CD4-positive, alpha-beta T cell treated with Interleukin-12 subunit alpha and Interleukin-12 subunit beta, for 1 hour (primary cell): ENCODE measurements at places on chromosomes 1 and 21.

DNA sequence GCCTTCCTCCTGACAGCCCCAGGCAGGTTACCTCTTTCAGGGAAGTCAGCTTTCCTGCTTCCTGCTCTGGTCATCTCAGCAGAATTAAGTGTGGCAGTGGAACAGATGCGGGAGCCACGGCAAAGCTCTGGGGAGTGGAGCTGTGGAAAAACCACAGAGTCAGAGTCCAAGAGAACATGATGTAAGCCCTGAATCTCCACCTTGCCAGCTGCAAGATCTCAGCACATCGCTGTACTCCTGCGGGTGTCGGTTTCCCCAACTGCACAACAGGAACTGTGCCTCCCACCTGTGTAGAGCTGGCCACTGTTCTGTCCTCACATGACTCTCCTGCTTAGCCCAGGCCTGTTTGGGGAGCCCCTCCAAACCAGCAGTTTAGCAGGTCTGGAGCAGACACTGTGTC lies 123.7 kb downstream of the MATN1 start:
- no peak for DNase-seq

DNA sequence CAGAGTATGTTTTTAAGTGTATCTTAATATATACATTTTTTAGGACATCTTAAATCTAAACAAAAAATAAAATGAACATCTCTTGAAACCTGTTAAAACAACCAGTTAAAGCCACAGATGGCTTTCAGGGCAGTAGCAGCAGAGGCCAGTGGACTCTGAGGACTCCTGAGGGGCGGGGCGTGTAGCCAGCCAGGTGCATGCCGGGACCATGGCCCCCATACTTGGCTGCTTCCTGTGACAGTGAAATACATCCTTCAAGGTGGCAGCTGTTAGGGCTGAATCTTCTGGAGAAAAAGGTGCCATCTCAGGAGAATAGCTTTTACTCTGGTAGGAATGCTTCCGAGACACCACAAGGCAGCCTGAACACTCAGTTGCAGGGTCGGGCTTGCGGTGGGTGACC lies 9.6 kb downstream of the RHOU start:
- DNase-seq, result no peak

GRCh38 chr1:59776960-59777852 lies 37.5 kb upstream of the HOOK1 start:
- no peak for DNase-seq

- peak; percentile 2 for DNase-seq
These were observed 219.5 kb downstream of the TPR start for GRCh38 chr1:186155594-186155993.

DNA sequence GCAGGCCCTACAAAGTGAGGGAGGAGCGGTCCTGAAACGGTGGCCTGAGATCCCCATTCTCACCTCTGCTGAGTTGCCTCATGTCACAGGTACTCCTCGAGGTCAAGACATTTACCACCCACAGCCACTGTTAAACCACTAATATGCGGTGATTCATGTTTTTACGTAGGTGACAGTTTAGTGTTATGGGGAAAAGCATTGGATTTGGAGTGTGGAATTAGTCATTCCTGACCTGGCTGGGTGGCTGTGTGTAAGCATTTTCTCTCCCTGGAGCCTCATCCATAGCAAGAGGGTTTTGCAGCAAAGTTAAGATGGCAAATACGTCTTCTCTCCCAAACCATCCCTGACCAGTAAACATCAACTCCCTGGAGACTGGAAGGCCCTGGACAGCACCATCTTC lies 57.8 kb upstream of the KCNJ6 start:
- no peak for DNase-seq

DNA sequence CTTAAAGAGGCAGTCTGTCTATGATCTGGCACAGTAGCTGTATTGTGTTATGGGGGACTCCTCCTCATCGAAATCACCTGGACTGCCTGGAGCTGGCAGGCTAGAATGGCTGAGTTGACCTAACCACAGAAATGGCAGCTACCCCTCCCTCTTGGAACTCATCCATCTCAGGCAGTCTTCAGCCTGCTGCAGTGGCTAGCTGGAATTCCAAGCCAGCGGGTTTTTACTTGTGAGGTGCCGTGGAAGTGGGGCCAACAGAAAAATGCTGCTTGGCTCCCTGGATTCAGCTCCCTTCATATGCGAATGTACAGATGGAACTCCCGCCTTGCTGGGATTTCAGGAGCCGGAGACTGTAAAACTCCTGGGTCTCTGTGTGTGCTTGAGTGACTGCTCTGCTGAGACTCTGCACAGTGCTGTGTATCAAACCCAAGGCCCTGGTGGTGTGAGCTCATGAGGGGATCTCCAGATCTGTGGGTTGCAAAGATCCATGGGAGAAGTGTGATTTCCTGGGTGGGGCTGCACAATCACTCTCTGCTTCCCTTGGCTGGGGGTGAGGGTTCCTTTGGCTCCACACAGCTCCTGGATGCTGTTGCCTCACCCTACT lies 316.9 kb downstream of the CTH start:
- no peak for DNase-seq

GRCh38 chr1:12591267-12591938 lies 26.6 kb downstream of the DHRS3 start:
- no peak for DNase-seq

GRCh38 chr21:17390569-17390968 lies 122.3 kb upstream of the CXADR start:
- DNase-seq, result no peak

DNA sequence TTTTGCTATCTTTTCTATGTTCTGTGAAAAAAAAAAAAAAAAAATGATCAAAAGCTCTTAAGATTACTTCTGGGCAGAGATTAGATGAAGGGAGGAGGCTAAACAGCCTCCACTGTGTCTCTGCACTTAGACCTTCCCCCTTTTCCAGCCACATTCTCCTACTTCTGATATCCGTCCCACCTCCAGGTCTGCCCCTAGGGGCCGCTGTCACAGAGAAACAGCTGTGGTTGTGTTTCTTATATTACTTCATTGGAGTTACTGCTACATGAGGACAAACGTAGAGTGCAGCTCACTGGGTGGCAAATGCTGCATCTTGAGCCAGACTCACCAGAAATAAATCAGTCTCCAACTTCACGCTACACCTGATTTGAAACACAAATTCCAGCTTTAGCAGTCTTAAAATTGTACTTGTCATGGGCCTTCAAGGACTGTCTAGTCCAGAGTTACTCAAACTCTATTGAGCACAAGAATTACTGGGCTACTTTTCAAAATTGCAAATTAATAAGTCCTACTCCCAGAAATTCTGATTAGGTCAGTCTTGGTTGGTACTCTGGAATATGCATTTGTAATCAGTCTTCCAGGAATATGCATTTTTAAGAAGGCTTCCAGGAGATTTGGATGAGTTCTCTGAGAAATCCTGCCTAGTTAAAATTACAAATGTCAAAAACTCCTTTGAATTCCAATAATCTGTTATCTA lies 125.2 kb upstream of the PTBP2 start:
- DNase-seq, result peak; percentile 6

- no peak for DNase-seq
These were observed 222.1 kb downstream of the COL24A1 start for GRCh38 chr1:85934516-85934915.

DNA sequence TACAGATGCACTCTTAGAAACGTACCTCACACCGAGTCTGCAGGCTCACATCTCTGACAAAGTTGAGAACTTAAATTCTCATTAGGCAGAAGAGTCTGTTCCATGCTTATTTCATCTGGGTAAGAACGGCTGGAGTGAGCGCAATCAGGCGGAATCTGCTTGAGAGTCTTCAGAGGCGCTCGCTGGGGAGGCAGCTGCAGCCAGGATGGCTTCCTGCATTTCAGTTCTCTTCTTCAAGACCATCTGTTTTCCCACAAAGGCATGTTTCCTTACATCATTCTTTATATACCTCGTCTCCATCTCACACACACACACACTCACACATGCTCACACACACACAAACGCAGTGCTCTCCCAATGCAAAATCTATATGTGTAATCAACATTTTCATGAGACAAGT lies 497.1 kb downstream of the AJAP1 start:
- no peak for DNase-seq

DNA sequence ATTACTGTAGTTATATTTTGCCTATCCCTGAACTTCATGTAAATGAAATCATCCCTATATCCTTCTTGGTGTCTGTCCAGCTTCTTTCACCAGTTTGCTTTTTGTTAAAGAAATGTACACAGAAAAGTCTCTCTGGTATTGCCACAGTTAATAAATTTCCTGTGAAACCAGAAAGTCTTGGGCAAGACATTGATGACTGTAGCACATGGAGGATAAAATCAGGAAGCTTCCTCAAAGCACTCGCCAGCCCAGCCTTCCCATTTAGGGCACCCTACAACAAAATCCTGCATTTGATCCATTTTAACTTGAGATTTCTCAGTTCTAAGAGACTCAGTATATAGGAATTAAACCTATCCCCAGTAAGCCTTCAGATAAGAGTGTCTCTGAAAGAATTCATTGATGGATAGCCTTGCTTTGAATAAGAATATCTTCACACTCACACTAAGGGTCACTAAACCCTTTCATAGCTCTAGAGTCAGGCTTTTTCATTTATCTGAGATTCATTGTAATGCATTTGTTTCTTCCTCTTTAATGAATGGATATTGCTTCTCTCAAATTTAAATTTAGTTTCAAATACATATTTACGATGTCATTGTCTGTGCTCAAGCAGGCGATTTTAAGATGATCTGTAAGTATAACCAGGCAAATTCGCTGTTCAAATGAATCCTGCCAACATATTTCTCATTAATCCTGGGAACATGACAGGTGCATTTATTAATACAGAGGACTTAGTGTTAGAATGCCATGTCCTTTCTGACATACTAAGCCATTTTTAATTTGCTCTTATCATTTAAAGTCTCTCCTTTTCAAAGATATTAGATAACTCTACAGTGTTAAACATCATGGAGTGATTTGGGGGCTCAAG lies 153.1 kb downstream of the GRIK1 start:
- DNase-seq, result no peak

DNA sequence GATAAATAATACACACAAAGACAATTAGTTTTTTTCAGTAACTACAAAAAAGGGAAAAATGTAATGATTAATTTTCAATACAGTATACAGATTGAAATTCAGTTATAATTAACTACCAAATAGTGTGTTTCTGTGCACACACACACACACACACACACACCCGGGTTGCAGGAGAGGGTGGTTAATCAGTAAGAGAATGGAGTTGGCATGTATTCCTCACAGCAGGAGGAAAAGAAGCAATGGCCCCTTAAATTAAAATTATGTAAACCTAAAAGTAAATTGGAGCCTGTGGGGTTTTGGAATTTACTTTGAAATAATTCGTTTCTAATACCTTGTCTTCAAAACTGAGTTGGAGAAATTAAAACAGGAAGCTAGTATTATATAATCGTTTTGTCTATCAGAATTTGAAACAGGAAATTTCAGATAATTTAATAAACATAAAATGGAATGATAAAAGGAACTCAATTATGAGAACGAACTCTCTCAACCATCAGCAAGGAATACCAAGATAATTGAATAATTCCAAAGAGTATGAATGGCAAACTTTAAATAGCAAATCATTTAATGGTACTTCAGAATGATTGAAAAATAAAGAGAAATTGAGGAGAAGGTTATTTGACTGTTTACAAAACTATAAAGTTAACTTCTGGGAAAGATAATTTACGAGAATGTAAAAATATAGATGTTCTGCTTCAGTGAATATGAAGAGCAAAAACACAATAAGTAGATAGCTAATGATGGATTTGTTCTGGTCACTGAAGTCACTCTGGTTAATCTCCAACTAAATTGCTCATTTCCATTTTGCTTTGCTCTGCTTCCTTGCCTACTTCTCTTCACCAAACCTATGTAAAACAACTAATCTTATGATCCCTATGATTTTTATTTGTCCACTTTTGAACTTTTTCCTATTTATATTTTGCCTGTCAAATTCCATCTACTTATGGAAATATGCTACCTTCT lies 547.9 kb upstream of the ZP4 start:
- DNase-seq, result no peak

DNA sequence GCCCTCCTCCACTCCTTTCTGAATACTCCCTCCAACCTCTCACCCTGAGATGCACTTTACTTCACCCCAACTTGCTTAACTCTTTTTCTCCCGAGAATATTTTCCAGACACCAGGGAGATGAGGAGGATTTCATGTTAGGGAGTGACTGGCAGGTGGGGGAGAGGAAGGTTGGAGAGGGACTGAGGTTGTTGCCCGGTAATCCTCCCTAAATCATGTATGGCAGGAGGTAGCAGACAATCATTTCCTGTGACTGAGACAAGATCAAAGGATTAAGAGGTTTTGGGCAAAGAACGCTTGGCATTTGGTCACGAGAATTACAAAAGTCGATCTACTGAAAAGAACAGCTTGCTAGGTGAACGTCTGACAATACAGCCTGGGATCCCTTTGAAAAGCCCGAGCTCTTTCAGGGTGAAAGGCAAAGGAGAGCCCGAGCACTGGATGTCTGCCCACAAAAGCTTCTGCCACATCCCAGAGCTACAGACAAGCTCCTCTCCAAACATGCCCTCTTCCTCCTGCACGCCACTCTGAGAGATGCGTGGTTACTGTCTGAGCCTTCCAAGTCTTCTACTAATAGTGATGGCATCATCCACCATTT lies 154.1 kb downstream of the DAB1 start:
- DNase-seq, result no peak

DNA sequence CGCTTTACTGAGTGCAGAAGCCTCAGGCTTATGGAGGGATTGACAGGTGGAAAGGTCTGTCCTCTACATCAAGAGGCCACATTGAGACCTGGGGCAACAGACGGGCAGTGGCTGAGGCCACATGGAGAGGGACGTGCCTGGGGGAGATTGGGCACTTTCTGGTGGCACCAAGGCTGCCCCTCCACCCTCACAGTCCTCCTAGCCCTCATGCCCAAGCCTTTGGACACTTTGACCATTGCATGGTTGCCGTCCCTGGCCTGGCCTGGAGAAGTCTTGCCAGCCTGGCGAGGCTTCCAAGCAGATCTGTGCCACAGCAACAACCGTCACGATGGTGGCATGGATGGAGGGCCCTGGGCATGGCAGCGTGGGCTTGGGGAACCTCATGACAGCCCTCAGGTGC lies 192.1 kb upstream of the VAMP3 start:
- no peak for DNase-seq

DNA sequence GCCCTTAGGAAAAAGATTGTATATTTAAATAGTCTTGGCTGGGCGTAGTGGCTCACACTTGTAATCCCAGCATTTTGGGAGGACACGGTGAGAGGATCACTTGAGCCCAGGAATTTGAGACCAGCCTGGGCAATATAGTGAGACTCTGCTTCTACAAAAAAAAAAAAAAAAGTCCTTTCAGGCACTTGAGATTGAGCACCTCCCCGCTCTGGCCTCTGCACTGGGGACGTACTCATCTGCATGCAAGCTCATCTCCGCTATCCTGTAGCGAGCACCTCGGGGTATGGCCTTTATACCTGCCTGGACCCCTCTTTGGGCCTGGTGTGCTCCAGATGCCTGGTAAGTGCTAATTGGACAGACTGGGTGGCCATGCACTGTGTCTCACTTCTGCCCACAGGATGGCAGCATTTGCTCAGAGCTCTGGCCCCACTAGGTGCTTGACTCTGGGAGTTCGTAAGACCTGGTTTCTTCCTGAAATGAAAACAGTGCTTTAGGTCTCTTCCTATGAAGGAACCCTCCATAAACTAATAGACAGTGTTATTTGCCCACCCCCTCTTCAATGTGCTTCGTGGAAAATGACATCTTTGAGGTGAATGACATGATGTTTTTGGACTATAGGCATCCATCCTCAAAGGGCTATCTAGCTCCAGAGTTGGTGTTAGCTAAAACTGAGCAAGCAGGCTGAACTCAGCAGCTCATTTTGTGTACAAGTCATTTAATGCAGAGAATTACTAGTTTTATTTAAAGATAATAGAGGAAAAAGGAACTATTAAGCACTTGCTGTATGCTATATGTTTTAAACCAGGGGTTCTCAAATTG lies 61.7 kb upstream of the ADAR start:
- DNase-seq, result peak; percentile 77

- DNase-seq, result no peak
These were observed 38.1 kb downstream of the PLEKHA6 start for GRCh38 chr1:204321665-204322064.
